ENCODE measurements at places on chromosomes 2 and 18.

DNA sequence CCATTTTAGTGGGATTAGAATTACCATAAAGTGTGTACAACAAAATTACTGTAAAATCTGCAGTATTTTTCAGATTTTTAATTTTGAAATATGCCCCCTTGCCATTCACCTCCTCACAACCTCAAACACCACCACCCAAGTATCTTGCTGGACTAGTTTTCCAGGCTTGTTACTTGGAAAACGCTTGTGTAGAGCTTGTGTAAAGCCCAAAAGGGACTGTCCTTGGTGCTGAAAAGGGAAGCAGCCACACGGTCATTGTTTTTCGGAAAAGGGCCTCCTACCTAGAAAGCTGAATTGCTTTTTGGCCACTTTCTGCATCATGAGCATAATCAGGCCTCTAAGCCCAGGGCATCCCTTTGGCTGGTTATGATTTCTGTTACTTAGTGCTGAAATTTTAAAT is 563.4 kb downstream of the LRRTM4 start:
- DNase-seq = no peak

DNA sequence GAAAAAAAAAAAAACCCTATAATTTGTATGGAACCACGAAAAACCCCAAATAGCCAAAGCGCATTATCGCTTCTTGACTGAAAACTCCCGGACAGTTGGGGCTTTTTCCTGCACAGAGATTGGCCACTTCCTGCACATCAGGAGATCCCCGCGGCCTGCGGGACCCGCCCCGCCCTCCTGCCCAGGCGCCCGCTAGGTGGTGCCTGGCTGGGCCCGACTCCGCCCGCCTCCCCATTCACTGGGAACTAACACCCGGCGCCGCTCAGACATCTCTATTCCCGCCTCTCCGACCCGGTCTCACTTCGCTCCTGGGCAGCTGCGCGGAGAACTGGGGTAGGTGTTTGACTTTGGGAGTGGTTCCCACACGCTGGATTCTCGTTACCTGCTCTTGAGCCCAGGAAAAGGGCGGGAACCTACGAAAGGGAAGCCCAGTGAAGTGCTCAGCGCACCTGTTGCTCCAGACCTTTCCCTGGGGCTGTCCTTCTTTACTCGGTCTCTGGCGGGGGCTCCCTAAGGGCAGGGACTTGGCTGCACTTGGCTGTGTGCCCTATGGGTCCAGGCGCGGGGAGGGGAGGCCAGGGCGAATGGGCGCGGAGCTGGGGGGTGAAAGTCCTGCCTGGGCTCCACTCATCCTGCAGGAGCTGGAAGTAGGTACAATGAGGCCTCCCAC is at the start of gene HMSD:
HMSD (plus strand) TSS at position 234 of the 670 bp plus-strand sequence. CDS start 4,155 bp downstream, outside the sequence.
- peak; percentile 16 for DNase-seq

GRCh38 chr2:235592430-235592829 is 98.6 kb downstream of the AGAP1 start:
- DNase-seq = no peak

DNA sequence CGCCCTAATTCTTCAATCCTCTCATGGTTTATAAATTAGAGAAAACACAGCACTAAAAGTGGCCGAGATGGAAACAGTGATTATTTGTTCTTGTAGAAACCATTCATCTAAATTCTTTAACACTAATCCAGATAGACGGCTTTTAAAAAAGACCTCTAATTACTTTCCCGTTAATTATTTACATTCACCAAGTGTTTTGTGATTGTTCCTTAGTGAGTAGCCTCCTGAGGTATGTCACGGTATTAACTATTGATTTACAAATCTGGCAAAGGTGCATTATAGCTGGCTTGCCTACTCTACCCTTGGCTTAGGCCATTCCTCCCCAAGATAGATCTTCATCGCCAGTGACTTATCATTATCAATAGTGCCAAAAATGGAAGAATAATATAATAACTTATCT is 436.4 kb upstream of the ST6GAL2 start:
- DNase-seq = no peak

- DNase-seq = no peak
These were observed 221.9 kb upstream of the CELF4 start for GRCh38 chr18:37787452-37787851.

DNA sequence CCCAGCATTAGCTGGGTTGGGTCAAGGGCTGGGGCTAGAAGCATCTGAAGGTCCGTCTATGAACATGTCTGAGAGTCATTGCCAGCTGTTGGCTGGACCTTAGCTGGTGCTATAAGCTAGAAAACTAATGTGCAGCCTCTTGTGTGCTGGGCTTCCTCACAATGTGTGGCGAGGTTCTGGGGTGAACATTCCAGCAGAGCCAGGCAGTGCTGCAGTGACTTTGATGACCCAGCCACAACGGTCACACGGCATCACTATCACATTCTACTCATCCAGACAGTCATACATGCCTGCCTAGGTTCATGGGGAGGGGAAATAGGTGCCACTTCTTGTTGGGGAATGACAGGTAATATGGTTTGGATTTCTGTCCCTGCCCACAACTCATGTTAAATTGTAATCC is 260.5 kb downstream of the CYP26B1 start:
- no peak for DNase-seq

GRCh38 chr2:64134813-64135212 is 9.4 kb downstream of the PELI1 start:
- DNase-seq = peak; percentile 38

GRCh38 chr18:3354506-3354905 is 92.6 kb downstream of the MYL12B start:
- DNase-seq = no peak

GRCh38 chr2:11582612-11582861 is 48.7 kb downstream of the GREB1 start:
- no peak for DNase-seq

- DNase-seq = no peak
These were observed 71.9 kb upstream of the LYPD6 start for GRCh38 chr2:149258531-149258930.

DNA sequence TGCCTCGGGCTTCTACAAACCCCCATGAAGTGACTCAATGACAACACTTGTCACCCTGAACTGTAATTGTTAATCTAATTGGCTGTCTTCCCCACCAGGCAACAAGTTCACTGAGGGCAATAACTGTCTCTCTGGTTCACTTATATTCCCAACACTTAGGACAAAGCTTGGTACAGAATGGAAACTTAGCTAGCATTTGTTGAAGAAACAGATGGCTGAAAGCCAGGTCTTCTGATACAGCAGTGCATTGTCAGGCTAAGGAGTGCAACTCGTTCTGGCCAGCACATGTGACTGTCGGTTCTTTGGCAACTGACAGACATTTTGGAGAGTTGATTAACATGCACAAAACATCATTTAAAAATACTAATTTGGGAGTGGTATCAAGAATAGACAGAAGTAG is 14.6 kb upstream of the DNAJC27 start:
- DNase-seq = peak; percentile 41

GRCh38 chr2:10863837-10864236 is 47.9 kb upstream of the KCNF1 start:
- DNase-seq = no peak

DNA sequence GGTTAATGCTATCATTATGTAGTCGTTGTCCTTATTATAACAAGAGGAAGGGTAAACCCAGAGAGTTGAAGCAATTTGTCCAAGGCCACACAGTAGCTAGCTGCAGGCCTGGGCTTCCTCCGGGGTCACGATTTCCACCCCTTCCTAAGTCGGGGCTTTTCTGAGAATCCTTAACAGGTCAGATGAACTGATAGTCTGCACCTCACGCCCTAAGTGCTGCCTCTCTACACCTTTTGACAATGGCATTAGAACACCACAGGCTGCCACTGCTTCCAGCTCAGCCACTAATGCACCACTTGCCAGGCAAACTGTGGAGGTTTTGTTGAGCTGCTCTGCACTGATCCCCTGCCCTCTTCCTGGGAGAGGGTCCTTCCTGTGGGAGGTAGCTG is 37.7 kb downstream of the FOSL2 start:
- no peak for DNase-seq

- no peak for DNase-seq
These were observed 247.8 kb upstream of the SIX2 start for GRCh38 chr2:45256867-45257641.

DNA sequence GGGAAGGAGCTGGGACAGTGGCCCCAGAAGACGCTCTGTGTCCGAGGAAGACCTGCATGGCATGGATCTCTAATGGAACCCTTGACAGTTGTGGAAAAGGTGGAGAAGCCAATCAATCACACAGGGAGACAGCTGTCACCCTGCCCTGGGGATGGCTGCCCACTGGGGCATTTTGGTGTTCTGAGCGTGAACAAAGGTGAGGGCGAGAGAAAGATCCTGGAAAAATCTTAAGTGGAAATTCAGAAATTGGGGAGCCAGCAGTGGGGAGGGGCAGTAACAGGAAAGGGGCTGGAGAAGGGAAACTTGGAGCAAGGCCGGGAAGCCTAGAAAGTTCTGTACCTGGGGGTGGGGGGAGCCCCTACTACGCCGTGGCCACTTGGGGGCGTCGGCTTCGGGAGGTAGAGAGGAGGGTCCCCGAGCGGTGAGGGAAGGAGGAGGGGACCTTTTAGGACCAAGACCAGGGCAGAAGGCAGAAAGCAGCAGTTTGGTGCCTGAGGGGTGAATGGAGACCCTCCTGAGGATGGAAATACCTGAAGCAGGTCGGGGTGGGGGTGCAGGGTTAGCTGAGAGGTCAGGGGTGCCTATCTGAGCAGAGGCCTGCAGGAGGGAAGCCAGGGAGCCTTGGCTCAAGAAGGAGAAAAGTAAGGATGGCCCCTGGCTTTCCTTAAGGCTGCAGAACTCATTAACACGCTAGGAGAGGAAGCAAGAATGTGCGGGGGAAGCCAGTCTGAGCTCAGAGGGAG is 30.0 kb downstream of the NGEF start:
- no peak for DNase-seq

DNA sequence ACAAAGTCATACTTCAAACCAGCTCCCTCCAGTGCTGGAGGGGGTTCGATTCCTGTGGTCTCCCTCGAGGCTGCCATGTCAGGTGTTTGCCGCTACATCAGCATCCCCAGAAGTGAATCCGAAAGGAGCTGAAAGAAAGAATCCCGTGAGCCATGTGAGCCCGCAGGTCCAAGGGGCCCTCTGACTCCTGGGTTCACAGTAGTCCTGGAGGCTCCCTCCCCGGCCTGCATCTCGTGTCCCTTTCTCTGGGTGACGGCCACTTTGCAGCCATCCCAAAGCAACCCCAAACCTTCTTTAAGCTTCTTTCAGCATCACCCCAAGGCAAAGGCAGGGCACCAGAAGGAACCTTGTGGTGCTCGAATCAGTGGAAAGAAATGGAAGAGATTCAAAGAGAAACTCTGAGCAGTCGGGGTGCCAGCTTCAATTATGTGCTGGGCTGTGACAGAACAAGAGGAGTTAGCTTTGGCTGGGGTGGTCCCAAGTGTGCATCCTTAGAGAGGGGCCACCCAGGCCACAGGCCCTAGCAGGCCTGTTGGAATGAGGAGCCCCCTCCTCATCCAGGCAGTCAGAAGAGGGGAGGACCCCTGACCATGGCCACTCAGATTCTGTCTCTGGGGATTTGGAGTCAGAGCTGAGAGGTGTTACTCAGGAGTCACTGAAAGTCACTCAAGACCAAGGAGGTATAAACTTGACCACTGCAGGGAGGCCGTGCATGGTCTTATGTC is 59.7 kb downstream of the CIB4 start:
- no peak for DNase-seq

DNA sequence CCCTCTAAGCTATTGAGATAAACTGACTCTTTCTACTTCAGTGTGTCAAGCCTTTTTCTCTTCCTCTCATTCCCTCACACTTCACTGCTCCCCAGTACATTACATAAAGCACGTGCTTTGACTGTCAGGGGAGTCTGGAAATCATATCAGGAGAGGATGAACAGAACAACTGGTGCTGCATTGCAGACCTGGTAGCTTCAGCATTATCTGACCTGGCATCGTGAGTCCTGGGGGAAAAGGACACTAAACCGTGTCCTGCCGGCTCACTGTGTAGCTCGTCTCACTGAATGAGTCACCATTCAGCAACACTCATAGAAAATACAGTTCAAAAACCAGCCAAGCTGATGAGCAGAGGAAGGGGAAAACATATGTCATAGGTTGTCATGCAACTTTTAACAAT is 108.5 kb upstream of the UNC80 start:
- DNase-seq = peak; percentile 13

GRCh38 chr18:31489311-31489710 is 8.7 kb upstream of the DSG2 start:
- no peak for DNase-seq

GRCh38 chr2:175293776-175294175 is 112.3 kb upstream of the ATP5MC3 start:
- no peak for DNase-seq

GRCh38 chr2:239396881-239397681 is 3.7 kb downstream of the HDAC4 start:
- DNase-seq = no peak

- peak; percentile 35 for DNase-seq
These were observed 232.8 kb downstream of the DYM start for GRCh38 chr18:49227441-49228165.

GRCh38 chr2:19035238-19035637 is 323.2 kb downstream of the OSR1 start:
- peak; percentile 51 for DNase-seq

- DNase-seq = peak; percentile 86
These were observed 48.0 kb upstream of the HNRNPA3 start for GRCh38 chr2:177164584-177165052.

DNA sequence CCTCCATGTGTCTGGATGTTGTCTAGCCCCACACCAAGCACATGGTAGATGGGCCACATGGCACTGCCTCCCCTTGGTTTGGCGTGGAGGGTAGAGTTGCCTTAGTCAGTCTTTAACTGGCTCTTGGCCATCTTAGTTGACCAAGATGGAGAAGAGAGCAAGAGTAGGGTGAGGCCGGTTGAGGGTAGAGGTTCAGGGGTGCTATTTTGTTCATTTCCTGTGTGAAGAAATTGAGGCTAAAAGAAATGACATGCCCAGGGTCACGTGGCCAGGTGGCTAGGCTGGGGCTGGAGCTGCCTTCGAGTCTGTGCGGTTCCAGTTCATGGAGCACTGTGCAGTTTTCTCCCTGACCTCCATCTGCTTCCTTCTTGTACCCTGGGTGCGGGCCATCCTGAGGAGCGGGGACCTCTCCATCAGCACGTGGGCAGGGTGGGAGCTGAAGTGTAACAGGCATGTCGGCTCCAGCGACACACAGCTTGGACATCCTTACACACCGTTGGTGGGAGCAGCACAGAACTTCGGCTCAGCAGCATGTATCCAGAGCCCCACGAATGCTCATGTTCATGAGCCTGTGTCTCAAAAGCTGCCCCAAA is 213.2 kb downstream of the GBX2 start:
- DNase-seq = no peak

GRCh38 chr2:45300026-45300750 is 290.9 kb upstream of the SIX2 start:
- DNase-seq = no peak

GRCh38 chr18:55272510-55273243 is 313.4 kb upstream of the CCDC68 start:
- DNase-seq = peak; percentile 65

- no peak for DNase-seq
These were observed 4.7 kb upstream of the ECEL1 start for GRCh38 chr2:232492236-232492848.

- DNase-seq = no peak
These were observed 170.8 kb downstream of the INO80D start for GRCh38 chr2:205915130-205915524.

GRCh38 chr2:62826141-62826540 is 120.6 kb downstream of the EHBP1 start:
- DNase-seq = peak; percentile 81
